HuH-7.5 (cell line): ENCODE measurements at places on chromosomes 7 and 10.

DNA sequence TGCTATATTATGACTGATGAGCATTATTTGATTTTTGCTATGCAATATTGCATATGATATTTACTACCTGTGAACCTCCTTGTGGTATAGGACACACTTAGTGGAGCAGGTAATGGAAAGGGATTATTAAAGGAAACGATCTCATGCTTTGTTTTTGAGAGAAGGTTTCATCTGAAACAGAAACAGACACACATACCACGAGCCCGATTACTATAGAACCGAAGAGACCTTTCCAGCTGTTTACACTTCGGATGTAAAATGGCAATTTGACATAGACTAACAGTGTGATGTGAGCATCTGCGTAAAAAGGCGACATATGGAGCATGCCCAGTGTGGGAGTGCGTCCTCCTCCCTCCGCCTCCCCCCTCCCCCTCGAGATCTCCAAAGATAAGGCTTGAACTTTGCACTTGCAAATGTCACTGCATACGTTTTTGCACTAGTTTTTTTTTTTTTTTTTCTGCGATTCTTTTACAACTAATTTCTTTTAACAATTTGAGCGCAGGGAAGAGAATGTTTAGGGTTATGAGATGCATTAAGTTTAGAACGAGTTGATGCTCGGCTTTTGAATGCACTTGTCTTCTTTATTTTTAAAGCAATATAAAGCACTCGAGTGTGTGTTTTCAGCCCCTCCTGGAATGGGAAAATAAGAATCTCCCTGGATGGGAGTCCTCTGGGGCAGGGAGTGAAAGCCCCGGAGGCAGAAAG is 251.0 kb downstream of the NSUN6 start:
- no peak for DNase-seq

GRCh38 chr7:114218283-114218682 is 196.3 kb upstream of the FOXP2 start:
- DNase-seq, result no peak

- DNase-seq, result no peak
Measured at GRCh38 chr7:156667110-156667426, 26.5 kb downstream of the RNF32 start.

DNA sequence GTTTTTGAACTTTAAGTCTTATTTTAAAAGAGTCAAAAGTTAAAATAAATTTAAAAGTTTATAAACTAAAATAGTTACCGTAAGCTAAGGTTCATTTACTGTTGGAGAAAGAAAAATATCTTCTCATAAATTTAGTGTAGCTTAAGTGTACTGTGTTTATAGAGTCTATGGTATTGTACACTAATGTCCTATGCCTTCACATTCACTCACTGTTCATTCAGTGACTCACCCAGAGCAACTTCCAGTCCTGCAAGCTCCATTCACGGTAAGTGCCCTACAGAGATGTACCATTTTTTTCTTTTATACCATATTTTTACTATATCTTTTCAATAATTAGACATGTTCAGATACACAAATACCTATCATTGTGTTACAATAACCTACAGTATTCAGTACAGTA is 97.6 kb downstream of the PTN start:
- DNase-seq, result no peak

DNA sequence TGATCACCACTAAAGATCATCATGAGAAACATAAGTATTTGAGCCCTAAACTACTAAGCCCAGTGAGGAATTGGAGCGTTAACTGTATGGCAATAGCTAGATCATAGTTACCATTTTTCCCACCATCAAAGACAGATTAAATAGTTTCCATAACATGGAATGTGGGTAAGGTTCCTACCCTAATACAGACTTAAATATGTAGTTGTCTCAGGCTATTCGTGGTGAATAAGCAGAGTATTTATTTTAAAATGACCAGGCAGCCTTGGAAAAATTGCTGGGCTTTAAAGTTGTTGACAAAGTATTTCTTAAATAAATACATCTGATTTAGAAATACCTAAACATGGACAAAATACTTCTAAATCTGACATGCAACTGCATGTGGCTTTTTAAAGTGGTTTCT is 106.8 kb downstream of the NT5C2 start:
- no peak for DNase-seq
